Activated T-cell treated with anti-CD3 and anti-CD28 coated beads, Interleukin-2, amount 50 U/mL, for 72 hours (primary cell): ENCODE measurements at places on chromosomes 6 and 20.

- no peak for DNase-seq
Observed at GRCh38 chr6:127893541-127893940, 7.3 kb downstream of the THEMIS start.

DNA sequence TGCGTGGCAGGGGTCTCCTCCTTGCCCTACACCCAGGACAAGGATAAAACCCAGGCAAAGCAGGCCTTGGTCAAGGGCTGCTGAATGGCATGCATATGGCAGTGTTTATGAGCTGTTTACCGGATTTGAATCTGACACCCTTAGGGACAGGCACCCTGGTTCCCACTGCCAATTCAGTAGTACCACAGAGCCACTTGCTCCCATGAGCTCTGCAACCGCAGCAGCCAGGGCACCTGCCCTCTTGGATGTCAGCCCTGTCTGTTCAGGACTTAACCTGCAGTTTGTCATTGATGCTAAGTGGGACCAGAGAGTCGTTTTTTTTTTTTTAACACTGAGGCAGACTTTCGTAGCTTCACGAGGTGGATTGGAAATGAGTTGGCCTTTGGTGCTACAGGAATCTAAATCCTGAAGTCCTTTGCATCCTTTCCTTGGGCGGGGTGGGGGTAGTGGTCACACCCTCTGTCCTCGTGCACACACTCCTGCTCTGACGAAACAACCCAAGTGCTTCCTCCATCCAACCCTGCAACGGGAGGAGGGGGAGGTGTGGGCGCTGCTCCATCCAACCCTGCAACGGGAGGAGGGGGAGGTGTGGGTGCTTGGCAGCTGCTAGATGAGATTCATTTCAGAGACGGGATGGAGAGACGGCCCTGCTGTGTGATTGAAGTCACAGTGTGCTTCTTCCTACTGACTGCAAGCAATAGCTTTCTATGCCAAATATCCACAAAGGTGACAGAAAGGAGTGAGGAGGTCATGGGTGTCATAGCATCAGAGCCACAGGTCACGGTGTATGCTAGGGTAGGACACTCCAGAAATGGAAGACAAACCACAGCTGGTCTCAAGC, 166.5 kb downstream of the SMOC2 start:
- no peak for DNase-seq

- DNase-seq, result no peak
Observed at GRCh38 chr6:54267798-54268197, 40.4 kb upstream of the TINAG start.

DNA sequence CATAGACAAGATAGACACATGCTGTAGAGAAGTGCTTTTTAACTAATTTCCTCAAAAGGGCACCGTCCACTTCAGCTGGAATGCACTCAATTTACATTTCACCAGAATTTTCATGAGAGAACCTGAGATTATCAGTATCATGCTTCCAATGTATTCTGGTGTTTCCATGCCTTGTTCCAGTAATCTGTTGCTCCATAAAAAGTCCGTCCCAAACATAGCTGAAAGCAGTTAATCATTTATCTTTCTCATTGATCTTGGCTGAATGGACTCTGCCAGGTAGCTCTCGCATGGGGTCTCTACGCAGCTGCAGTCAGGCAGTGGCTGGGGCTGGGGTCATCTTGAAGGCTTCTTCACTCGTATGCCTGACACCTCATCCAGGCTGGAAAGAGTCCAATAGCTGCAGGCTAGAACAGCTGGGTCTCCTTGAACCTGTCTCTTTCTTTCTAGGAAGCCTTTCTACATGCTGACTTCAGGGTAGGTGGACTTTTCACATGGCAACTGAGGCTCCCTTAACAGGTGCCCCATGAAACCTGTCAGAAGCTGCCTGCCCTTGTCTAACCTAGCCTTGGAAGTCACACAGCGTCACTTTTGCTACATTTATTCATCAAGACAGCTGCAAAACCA, 18.6 kb upstream of the COL12A1 start:
- no peak for DNase-seq

GRCh38 chr20:50559149-50559548, 49.0 kb downstream of the PTPN1 start:
- no peak for DNase-seq

DNA sequence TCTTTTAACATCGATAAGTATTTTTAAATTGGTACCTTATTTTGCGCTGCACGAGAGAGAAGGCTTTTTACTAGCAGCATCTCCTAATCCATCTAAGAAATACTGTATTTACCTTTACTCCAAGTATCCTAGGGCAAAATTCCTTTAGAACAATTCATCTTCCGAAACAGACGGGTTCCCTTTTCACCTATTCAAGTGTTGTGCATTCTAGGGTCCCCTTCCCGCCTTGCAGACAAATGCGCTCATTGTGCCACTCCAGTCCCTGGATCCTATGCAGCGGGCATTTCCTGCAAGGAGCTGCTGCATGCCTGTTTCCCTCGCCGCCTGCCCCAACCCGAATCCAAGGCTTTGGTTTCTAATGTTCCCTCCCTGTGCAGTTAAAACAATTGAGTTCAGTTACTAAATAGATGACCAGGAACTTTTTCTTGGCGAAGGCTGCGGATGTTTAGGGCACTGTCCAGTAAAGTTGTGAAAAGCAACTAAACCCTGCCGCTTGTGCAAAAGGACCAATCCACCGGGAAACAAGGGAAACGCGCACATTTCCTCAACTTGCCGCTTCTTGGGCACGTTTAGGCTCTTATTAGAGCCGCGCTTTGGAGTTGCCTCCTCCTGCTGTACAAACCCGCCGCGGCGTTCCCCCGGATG, 556 bp upstream of the SCAF8 start:
- DNase-seq, result no peak

DNA sequence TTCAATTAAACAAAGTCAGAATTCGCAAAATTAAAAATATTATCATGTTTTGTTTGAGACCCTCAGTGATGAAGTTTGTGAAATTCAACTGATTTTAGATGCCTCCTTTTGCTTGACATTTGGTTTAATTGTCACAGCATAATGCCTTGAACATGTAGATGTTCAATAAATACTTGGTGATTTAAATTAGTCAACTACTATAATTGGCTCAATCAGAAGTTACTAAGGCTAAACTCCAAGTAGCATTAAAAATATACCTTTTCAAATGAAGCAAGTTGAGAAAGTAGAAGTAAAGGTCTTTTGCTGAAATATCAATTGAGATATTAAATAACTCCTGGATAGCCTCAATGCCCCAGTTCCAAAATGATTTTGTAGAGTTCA, 145.8 kb upstream of the AKIRIN2 start:
- DNase-seq, result no peak

DNA sequence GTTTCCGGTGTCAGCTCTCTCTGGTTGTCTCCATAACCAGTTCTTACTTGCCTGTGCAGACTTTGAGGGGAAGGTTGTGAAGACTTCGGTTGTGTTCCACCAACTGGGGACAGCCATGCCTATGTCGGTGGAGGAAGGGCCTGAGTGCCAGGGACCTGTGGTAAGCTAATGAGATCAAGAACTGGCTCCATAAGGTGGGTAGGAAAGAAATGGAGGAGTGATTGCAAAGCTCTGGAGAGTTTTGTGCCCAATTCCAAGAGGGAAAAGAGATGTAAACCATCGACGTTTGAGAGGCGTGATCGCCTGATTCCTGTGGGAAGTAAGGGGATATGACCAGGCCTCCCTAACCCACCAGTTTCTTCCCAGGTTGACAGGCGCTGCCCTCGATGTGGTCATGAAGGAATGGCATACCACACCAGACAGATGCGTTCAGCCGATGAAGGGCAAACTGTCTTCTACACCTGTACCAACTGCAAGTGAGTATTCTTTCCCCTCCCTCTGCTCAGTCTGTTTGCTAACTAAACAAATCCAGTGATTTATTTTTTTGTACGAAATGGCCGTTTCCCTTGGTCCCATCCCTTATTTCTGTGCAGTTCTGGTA, 893 bp downstream of the POLR1H start:
- peak; percentile 55 for DNase-seq

GRCh38 chr6:36716476-36717093, 19.0 kb downstream of the RAB44 start:
- DNase-seq, result no peak
